ENCODE measurements at places on chromosomes 4 and X.

- DNase-seq: no peak
Observed at GRCh38 chrX:114619874-114620273, 36.0 kb downstream of the HTR2C start.

GRCh38 chr4:83758285-83758684 is 222.4 kb downstream of the GPAT3 start:
- no peak for DNase-seq

- DNase-seq: no peak
Observed at GRCh38 chrX:15748841-15749240, 10.8 kb downstream of the CA5B start.

- DNase-seq: no peak
Observed at GRCh38 chrX:3521396-3521795, 174.9 kb upstream of the MXRA5 start.

GRCh38 chr4:101806914-101807313 is 16.4 kb downstream of the BANK1 start:
- no peak for DNase-seq

- DNase-seq: no peak
Observed at GRCh38 chrX:10223276-10223675, 66.5 kb downstream of the CLCN4 start.

DNA sequence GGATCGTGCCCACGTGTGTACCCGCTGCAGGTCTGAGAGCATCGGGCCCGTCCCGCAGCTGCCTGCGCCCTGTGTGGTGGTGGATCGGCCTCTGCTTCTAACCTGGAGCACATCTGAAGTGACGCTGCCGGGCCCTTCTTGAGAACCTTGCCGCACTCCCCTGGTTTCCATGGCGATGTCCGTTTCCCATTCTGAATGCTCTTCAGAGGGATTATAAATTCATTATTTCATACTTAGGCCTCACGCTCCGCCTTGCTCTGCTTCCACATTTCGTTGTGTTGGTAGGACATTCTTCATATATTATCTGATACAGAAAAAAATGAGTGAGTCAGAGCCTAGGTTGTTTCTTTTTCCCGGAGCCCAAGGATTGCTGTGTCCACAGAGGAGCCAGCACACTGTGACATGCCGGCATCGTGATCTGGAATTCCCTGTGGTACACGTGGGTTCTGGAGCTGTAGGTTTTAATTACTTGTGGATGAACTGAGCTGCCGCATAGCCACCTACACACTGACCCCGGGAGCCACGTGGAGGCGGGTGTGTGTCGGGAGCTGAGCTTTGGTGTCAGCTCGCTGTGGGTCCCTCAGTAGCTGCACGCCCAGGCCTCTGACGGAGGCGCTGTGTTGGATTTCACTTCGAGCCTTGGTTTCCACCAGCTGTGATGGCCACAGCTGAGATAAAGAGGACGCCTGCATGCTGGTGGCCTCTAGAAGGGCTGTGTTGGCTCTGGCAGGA is 63.4 kb downstream of the PSAPL1 start:
- DNase-seq: no peak

DNA sequence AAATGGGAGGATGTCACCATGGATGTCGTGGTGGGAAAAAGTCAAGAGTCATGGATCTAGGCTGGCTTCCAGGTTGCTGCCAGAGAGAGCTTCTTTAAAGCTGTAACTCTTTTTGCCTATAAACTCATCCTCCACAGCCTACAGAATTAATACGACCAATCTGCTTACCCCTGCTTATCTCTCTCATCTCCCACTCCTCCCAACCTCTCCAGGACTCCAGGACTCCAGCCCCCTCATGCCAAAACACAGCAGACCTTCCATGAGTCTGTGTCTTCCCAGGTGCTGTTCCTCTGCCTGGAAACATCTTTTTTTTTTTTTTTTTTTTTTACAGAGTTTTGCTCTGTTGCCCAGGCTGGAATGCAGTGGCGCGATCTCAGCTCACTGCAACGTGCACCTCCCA is 15.3 kb upstream of the SLC10A4 start:
- DNase-seq: no peak

- DNase-seq: no peak
Observed at GRCh38 chr4:137389911-137390520, 142.3 kb downstream of the PCDH18 start.

DNA sequence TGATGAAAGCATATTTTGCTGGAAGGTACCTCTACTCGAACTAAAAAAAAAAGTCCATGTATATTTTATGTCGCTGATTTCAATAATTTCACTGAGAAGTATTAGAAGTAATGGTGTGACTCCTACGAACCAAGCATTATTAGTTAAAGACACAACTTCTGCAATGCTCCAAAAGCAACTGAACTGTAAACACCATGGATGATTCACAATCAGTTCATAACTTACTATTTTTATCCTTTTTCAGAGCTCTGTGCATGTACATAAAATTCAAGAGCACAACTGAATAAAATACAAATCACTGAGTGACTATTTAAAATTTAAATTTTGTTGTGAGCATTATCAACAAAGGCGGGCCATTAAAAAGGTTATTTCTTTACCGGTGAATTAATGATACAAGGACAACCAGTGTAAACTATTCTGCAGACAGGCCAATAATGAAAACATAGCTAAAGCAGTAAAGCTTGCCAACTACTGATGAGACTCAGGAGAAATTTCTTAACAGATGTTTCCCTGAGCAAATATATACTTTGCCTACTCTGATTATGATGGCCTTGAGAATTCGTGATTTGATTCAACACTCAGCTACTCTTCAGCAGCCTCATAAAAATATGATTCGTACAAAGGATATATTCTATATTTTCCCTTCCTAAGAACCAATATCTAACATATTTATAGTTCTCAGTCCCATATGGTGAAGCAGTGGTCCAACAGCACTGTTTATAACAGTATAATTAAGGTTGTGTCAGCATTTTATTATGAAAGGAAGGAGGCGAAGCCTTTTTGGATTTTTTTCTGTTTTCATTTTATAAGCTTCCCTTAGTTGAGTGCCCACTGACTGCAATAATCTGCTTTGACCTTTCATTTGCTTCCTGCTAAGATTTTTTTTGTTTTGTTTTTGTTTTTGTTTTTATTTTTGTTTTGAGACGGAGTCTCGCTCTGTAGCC is 62.8 kb upstream of the NEIL3 start:
- DNase-seq: no peak

Measured in GDM1 (cell line).